ENCODE measurements at places on chromosomes 11 and 22. TPM values are rescaled to one million over a fixed set of nuclear protein-coding genes. Genes with fewer than 3 reads are reported as not detected.
A peak's percentile ranks its signal among the peaks of the same experiment; 100 is the strongest.

Gene GGTLC2
- not detected for total RNA-seq

Gene TAGLN
- 0.92 TPM for total RNA-seq

Gene LGALS12
- 2.0 TPM for total RNA-seq

Gene DTX4
- 22.7 TPM for total RNA-seq

Gene MTMR3
- 12.9 TPM for total RNA-seq

Gene SLCO2B1
- total RNA-seq: not detected

Gene CNIH2
- not detected for total RNA-seq

Gene PDGFD
- 0.95 TPM for total RNA-seq

Gene SMTNL1
- not detected for total RNA-seq

Gene MYOD1
- not detected for total RNA-seq

Gene PKNOX2
- total RNA-seq: 0.94 TPM

Gene KCNQ1OT1
- 0.25 TPM for total RNA-seq

Gene OPCML
- total RNA-seq: not detected

Gene ZP1
- total RNA-seq: not detected

DNA sequence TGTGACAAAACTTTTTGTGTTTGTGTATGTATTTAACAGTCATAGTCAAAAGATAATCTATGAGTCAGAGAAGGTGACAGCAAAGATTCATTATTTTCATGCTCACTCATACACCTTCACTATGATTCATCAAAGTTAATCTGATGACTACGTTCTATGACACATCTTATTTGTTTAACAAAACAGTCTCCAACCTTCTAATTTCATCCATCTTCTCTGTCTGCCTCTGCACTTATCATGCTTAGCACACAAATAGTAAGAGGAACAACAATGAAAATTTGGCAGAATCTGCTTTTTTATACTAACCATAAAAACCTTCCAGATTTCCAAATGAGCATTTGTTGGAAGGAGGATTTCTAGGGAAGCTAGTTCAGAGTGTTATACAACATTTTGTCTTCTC, 568.9 kb downstream of the LUZP2 start:
- no peak for DNase-seq

- no peak for DNase-seq
Observed at GRCh38 chr11:68347841-68348240, 35.5 kb downstream of the LRP5 start.

DNA sequence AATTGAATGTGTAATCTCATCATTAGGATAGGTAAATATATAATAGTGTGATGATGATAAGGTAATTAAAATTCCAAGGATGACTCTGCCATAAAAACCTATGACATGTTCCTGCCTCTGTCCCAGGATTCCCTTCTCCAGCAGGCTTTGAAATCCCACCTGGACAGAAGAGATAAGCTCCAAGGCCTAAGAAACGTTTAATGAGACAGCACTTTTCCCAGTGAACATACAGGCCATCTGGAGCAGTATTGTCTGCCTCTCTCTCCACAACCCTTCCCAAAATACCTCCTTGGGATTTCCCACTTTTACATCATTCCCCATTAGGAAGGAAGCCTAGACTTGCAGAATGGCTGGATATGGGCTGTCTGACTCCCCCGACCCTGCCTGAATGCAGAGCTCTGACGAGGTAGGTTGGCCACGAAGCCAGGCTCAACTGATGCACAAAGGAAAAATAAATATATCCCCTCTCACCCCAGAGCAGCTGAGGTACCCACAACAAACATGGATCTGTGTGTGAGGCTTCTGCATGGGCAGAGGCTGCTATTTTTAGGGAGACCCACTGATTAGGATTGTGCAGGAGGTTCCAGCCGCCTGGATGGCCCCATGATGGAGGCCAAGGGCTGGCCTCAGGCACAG, 71.0 kb downstream of the TMPRSS5 start:
- no peak for DNase-seq

DNA sequence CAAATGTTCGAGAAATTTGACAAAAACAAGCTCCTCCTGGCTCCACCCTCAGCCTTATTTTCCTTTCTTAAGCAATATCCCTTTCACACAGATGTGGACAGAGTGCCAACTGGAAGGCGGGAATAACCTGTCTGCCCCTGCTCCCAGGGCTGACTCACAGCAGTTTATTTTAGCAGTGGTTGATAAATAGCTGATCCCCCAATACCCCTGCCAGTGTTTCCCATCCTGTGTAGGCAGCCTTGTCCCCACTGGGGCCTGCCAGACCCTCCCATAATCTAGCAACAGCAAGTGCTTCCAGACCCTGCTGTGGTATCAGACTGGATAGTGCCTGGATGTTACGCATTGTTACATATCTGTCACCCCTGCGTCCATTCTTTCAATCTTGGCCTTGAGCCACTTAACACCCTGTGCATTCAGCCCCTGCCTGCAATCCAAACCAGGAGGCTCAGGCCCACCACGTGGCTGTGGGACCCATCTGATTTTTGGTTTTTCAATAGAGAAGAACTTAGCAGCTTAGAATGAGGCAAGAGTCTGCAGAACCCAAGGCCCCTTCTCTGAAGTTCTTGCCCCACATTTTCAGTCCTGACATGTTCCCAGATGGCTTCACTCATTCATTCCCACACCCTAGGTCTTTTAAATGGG, 53.7 kb downstream of the PARVA start:
- peak; percentile 81 for DNase-seq

- DNase-seq: peak; percentile 66
Observed at GRCh38 chr11:8768625-8769333, 86.2 kb downstream of the RPL27A start.

DNA sequence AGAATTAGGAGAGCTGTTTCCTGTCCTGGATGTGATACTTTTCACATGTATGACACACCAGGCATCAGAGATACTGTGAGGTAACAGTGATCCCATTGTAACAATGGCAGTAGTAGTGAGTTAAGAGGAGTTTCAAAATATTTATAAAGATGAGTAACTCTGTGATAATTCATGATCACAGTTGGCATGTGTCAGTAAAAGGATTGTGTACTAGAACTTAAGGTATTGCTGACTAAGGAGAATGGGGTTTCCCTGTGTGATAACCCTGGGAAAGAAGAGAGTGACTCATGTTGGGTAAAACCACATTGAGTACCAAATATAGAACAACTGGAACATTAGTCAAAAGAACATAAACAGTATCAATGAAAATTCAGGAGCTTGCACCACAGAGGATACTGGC, 22.9 kb upstream of the SLC5A1 start:
- DNase-seq: no peak

GRCh38 chr11:80086496-80087055, 645.7 kb upstream of the TENM4 start:
- DNase-seq: no peak

DNA sequence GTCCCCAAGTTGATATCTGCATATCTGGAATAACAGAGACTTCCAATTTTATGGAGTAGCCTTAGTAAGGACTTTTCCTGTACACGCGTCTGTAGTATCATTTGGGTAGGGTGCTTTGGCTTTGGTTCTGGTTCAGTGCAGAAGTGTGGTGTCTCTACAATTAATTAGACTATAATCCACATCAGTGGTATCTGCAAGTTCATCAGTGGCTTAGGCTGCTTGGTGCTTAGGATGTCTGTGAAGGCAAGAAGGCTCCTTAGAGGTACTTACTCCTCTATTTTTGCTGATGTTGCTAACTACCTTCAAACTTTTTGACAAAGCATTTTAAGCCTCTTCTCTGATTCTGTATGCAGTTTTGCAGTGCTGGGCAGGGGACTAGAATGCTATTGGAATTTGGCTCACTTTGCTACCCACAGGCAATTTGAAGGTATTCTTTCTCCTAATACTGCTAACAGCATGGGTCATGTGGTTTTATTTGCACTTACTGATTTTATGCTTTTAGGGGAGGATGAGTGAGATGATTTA, 49.4 kb downstream of the KCNQ1OT1 start:
- no peak for DNase-seq

GRCh38 chr11:117565709-117566108, 231.3 kb downstream of the DSCAML1 start:
- no peak for DNase-seq

GRCh38 chr22:43118024-43118849, 7.7 kb downstream of the BIK start:
- no peak for DNase-seq

DNA sequence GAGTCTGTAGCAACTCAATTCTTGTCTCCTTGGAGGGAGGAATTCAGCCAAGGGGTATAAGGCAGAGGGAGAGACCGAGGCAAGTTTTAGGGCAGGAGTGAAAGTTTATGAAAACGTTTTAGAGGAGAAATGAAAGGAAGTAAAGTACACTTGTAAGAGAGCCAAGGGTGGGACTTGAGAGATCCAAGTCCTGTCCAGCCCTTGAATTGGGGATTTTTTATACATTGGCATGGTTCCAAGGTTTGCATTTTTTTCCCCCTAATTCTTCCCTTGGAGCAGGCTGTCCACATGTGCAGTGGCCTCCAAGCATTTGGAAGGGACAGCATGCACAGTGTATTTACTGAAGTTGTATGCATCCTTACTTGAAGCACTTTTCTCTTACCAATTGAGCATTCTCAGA, 192.1 kb downstream of the LUZP2 start:
- DNase-seq: no peak

DNA sequence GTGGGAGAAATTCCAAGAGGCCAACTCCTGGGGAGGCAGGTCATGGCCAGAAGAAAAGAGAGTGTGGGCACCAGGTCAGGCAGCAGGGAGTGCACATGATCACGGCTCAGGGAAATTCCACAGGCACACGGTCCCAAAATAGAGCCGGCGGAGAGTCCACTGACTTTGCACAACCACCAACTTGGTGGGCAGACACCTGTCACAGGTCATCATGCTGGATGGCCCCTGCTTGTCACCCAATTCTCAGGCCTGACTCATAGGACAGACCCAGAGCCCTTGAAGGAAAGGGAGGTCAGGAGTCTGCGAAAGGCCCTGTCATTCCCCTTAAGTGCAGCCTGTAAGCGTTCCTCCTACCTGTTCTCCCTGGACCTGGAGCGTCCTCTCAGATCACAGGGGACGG, 15.8 kb downstream of the APOL2 start:
- no peak for DNase-seq

DNA sequence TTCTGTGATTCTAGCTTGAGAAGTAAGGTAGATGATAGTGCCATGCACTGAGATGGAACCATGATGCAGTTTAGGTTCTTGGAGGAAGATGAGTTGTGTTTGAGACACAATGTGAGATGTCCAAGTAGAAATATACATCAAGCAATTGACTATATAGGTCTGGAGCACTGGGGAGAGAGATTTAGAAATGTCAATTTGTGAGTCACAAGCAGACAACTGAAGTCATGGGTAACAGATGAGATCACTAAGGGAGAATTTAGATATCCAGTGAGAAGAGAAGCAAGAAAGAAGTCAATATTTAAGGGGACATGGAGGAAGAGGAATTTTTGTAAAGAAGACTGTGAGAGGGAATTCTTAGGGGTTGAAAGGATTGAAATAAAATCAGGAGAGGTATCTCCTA, 65.1 kb upstream of the RRAS2 start:
- no peak for DNase-seq

DNA sequence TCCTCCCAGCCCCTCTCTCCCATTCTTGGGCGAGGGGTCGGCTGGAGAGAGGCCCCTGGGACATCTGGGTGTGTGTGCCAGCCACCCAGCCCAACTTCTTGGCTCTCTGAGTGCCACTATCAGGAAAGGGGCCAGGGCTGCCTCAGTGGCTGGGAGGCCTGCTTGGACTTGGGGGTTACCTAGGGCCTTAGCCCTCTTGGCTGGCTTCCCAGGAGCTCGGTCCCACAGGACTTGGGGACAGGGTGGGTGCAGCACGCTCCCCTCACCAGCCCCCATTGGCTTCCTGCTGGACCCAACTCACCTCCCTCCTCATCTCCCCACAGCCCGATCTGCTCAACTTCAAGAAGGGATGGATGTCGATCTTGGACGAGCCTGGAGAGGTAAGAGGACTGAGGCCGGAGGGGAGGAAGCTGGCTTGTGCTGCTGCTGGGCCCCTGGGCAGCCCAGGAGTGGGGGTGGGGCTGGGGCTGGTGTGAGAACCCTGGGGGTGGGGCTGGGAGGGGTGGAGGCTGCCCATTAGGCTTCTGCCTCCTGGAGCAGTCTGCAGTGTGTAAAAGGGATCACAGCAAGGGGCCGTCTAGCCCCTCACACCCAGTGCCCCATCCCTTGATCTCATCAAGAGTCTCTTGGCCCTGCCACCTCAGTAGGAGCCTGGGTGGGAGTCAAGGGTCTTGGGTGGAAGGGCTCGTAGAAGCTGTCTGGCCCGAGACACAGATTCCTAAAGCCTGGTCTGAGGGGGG, 54.8 kb downstream of the TRIOBP start:
- DNase-seq: peak; percentile 68

DNA sequence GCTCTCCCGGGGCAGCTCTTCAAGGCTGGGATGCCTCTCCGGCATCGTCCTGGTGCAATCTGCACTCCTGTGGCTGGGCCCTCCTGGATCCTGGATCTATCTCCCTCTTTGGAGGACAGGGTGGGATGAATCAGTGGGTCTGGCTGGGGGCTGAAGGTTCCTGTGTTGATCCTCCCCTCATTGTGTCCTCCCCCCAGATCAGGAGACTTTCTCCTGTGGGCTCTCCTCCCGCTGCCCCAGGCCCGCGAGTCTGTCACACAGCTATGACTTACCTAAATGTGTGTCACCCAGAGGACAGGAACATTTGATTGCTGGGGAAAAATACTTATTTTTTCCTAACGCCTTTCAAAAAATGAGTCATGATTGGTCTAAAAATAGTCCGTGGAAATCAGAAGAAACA, 106.8 kb upstream of the NECTIN1 start:
- no peak for DNase-seq

- DNase-seq: no peak
Observed at GRCh38 chr11:70040869-70041501, 37.1 kb upstream of the ANO1 start.

DNA sequence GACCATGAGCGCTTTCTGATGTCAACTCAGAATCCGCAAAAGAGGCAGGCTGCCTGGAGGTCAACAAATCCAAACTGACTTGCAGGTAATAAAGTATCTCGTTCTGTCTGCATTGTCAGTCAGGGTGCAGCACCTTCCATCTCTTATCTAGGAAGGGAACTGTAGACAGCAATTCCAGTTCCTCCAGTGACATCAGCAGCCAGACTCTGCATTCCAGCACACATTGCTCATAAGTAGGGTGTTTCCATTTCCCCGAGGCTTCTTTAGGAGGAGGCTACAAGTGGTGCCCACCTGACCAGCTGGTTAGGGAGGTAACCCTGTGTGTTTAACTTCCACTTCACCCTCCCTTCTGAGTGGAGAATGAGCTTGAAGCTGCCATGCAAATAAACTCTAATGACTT, 53.3 kb downstream of the NTM start:
- no peak for DNase-seq

- no peak for DNase-seq
Observed at GRCh38 chr11:78337554-78337924, 80.1 kb downstream of the GAB2 start.

GRCh38 chr11:69009441-69010211, 3.4 kb downstream of the MRGPRF start:
- DNase-seq: no peak

- DNase-seq: no peak
Observed at GRCh38 chr11:130890039-130890745, 26.1 kb downstream of the SNX19 start.

- peak; percentile 9 for DNase-seq
Observed at GRCh38 chr22:24391836-24392217, 35.6 kb upstream of the ADORA2A start.

DNA sequence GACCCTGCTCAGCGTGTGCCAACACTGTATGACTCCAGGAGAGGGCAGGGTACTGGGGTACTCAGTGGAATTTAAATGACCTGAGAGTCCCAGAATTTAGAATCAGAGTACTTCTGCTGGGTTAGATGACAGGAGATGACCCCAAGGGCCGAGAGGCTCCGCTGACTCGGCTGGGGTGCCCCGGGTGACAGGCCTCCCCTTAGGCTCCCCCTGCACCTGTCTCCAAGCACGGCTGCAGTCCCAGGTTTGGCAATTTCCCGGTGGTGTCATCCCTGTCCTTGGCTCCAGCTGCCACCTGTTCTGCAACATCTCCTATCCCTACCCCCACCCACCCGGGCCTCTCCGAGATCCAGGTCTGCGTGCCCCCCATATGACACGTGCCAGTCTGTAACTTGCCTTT, 1.3 kb downstream of the ACTN3 start:
- no peak for DNase-seq

All from MG63 (cell line).